ENCODE measurements at places on chromosomes 5 and 9.

DNA sequence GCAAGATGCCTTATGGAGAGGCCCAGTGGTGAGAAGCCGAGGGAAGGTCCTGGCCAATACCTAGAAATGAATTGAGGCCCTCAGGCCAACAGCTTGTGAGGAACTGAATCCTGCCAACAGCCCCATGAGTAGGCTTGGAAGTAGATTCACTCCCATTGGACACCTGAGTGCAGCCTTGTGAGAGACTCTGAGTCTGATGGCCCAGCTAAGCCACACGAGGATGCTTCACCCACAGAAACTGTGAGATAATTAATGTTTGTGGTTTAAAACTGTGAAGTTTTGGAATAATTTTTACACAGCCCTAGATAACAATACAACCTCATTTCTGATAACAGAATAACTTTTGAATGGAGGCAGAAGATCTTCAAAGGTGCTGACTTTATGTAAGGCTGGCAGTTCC, 65.9 kb upstream of the DAP start:
- DNase-seq: no peak

- no peak for DNase-seq
Measured at GRCh38 chr9:99637641-99638040, 184.0 kb upstream of the NR4A3 start.

- no peak for DNase-seq
Measured at GRCh38 chr9:87451149-87451548, 46.5 kb upstream of the DAPK1 start.

- DNase-seq: no peak
Measured at GRCh38 chr5:173486355-173487225, 129.9 kb downstream of the BOD1 start.

GRCh38 chr5:66929995-66930394, 266.6 kb downstream of the CD180 start:
- no peak for DNase-seq

Data from left kidney (tissue), 8 donors.